ENCODE measurements at places on chromosomes 6 and 20.

DNA sequence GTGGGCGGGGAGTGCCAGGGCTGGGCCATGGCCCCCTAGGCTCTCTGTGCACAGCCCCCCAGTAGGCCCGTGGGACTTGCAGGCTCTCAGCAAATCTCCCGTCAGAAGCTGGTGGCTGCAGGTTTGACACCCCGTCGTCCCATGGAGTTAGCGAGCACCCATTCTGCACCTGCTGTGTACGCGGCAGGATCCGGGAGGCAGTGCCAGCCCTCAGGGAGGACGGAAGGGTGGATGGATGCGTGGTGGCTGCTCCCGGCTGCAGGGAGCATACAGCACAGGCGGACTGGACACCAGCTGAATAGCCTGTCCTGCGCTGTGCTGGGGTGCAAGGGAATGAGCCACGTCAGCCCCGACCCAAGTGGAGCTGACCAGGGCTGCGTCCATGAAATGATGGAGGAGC, 32.4 kb upstream of the CHRNA4 start:
- DNase-seq = no peak

DNA sequence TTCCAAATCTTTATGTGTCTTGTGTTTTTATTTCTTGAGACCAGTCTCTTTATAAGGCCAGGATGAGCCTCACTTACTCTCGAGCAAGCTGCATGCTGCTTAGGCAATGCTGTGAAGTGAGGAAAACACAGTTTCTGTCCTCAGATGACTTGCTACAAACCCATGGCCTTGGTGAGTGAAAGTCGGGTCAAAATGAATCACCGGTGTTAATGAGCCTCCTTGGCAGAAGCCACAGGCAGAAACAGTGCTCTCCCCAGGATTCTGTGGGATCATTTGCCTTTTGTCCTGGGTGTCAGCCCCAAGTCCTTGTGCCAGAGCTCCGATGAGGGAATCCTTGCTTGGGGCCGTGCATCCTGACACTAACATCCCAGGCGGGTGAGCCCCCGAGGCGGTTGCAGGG, 482.5 kb downstream of the QKI start:
- DNase-seq = no peak

DNA sequence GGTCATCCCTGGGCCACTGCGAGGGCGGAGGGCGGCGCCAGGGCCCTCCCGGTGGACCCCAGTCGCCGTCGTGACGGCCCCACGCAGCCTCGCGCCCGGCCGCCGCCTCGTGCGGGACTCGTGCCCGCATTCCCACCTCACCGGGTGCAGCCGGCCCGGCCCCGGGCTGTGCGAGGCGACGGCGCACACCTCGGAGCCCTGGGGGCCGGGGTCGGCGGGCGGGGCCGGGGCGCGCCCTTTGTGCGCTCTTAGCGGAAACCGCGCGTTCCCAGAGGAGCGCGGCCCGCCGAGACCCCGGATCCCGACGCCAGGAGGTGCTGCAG, 5.5 kb upstream of the DLL1 start:
- no peak for DNase-seq

DNA sequence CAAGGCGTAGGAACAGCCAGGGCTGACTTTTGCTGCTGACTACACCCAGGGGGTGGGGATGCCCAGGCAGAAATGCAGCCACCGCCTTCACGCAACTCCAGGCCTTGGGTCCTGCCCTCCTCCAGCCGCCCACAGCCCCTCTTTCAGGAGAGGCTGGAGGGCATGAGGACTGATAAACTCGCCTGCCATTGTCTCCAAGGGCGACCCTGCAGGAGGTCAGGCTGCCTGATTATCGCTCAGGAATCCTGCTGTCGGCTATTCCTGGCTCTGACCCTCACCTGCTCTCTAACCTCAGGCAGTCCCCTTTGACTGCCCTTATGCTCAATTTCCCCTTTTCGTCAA, 62.0 kb upstream of the HDDC2 start:
- no peak for DNase-seq

DNA sequence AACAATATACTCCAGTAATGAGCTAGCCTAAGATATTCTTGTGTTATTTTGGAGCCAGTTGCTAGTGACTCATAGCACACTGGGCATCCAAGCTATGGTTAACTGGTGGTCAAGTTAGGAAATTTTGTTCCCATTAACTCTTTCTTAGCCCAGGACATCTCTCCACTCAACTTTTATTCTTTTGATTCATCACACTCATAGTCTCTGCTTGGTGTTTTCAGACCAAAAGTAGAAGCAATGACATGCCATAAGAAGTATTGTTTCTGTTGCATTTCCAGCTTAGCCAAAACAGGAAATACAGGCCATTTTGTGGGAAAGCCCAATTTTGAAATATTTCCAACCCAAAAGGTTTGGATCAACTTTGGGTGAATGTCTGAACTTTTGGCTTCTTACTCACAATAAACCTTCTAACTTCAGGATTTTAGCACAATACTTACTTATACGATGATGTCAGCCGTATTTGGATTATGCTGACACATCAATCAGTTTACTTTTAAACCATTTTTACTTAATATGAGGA, 31.6 kb upstream of the CCN2 start:
- DNase-seq = no peak

DNA sequence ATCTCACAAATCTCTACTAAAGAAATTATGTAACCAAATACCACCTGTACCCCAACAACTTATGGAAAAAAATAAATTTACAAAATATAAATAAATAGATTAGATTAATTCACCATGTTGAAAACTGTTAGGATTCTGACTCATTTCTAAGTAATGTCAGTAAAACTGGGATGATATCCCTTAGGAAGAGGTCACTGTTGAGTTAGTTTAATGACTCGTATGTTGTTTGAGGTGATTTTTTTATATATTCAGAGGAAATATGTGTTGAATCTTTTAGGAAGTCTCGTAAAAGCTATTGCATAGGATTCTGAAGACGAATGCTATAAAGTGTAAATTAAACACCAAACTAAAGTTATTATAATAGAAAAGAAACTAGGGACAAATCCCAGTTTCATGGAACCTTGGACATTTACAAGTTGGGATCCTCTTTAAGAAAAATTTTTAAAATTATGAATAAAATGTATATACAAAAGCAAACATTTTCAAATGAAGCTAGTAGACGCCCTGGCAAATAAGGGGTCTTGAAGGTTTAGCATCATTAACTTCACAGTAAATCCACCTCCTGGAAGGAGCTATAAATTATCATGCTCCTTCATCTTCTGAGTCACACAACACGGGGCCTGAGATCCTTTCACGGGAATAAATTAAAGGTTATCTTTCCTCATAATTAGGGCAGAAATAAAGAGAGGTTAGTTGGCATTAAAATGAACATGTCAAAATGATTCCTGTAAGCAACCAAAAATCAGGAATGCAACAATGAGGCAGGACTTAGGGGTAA, 37.0 kb upstream of the POU3F2 start:
- DNase-seq = no peak
